SK-N-SH (cell line): ENCODE measurements at places on chromosomes 3 and 15. TPM values are rescaled to one million over a fixed set of nuclear protein-coding genes. Genes with fewer than 3 reads are reported as not detected.

- H3K36me3 ChIP-seq, result no peaks in the 10 kb centered on the region
- H3K4me3 ChIP-seq, result no peak overlapping the region
- DNase-seq, result no peak
- H3K4me1 ChIP-seq, result no peaks in the 10 kb centered on the region; the same call in 1 of the 2 replicates
- H3K27me3 ChIP-seq, result peaks cover 88% of the 10 kb centered on the region
Observed at GRCh38 chr3:138948371-138949001, 1.5 kb downstream of the FOXL2NB start.

The CD200 gene
- polyA plus RNA-seq, result 1.0 and 1.1 TPM in 2 replicates

- no peak overlapping the region for H3K4me3 ChIP-seq
- no peak overlapping the region for H3K27ac ChIP-seq
- no peaks in the 10 kb centered on the region for H3K27me3 ChIP-seq
- no peak for DNase-seq
Observed at GRCh38 chr3:10299679-10300078, 6.9 kb upstream of the GHRL start.

The CISH gene
- polyA plus RNA-seq, result 2.0 and 2.6 TPM in 2 replicates

DNA sequence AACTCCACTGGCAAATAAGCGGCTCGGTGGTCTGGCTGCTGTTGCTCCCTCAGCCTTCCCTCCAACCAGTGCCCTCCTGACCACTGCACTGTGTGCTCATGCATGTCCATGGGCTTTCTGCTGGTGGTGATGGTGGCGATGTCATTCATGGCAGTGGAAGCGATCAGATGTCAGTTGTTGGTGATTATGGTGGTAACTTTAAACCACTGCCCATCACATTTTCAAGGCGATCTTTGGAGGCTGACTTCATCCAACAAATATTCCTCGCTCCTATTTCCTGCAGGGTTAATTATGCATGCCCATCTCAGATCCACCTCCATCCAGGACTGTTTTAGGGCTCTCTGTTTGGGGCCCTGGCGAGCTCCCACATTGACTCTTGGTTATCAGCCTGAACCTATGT, 13.4 kb upstream of the HCN4 start:
- H3K27me3 ChIP-seq, result no peaks in the 10 kb centered on the region; the same call in 1 of the 2 replicates
- H3K27ac ChIP-seq, result no peak overlapping the region
- no peaks in the 10 kb centered on the region for H3K36me3 ChIP-seq

The POLQ gene
- polyA plus RNA-seq, result 1.4 and 2.6 TPM in 2 replicates

DNA sequence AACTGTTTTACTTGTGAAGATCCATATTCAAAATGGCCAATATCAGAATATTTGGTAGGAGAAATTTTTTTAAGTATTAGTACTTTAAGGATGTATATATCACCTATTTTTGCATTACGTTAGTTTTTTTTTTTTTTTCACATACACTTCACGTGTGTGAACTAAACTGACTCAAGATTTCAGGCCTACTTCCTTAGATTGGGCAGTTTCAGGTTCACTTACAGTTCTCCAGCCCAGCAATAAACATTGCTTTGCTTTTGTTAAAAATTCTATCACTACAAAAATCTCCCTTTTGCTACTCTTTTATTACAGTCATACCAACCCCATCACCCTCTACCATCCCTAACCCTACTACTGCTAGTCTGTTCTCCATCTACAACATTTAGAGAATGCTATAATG, 183.6 kb downstream of the KCNH8 start:
- no peaks in the 10 kb centered on the region for H3K4me1 ChIP-seq
- no peak for DNase-seq
- no peak overlapping the region for H3K4me3 ChIP-seq

The MTHFS gene
- 21.1 and 21.9 TPM in 2 replicates for polyA plus RNA-seq

- no peak for DNase-seq
- H3K36me3 ChIP-seq, result no peaks in the 10 kb centered on the region
- no peaks in the 10 kb centered on the region for H3K27me3 ChIP-seq
- H3K4me3 ChIP-seq, result no peak overlapping the region
- H3K27ac ChIP-seq, result no peak overlapping the region
Observed at GRCh38 chr3:127792541-127793292, 29.6 kb downstream of the MGLL start.

DNA sequence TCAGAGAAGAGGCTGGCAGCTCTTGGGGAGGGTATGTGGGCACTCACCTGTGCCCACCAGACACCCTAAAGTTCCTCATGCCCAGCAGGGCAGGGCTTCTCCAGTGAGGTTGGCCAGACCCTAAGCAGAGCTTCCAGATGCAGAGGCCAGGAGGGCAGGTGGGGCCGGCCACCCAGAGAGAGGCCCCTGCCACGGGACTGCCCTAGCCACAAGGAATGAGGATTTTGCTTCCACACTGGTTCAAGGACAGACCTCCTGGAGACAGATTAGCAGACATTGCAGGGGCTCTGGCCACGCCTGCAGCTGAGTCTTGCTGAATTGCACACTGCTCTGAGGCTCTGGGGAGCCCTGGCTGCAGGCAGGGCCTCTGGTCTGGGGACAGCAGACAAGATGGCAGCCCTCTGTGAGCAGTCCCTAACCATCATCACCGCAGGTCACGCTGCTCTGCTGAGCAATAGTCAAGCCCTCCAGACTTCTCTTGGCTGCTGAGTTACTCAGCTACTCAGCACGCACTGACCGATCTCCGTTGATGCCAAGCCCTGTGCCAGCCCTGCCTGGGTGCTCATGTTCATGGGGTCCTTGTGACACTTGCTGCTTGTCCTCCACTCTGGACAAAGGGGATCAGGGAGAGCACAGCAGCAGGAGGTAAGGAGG, 117.4 kb upstream of the ABHD17C start:
- H3K4me1 ChIP-seq, result no peaks in the 10 kb centered on the region
- H3K4me3 ChIP-seq, result no peak overlapping the region
- no peak for DNase-seq
- no peaks in the 10 kb centered on the region for H3K27me3 ChIP-seq
- H3K36me3 ChIP-seq, result peaks cover 5% of the 10 kb centered on the region
- no peak overlapping the region for H3K27ac ChIP-seq

The GOLGA6A gene
- polyA plus RNA-seq, result not detected in 2 replicates
